ENCODE measurements at places on chromosomes 1 and 21. TPM values are rescaled to one million over a fixed set of nuclear protein-coding genes. Genes with fewer than 3 reads are reported as not detected.

- DNase-seq: no peak
Measured at GRCh38 chr1:110215621-110216515, 5.8 kb downstream of the KCNC4 start.

- no peak for DNase-seq
Measured at GRCh38 chr1:49060766-49061165, 284.1 kb upstream of the BEND5 start.

GRCh38 chr1:75861831-75862230 lies 65.1 kb downstream of the MSH4 start:
- DNase-seq: no peak

- DNase-seq: no peak
Measured at GRCh38 chr1:78387201-78387600, 103.6 kb upstream of the PTGFR start.

- no peak for DNase-seq
Measured at GRCh38 chr1:240833075-240833474, 221.1 kb upstream of the GREM2 start.

- DNase-seq: no peak
Measured at GRCh38 chr1:2475571-2475970, 518 bp upstream of the PLCH2 start.

DNA sequence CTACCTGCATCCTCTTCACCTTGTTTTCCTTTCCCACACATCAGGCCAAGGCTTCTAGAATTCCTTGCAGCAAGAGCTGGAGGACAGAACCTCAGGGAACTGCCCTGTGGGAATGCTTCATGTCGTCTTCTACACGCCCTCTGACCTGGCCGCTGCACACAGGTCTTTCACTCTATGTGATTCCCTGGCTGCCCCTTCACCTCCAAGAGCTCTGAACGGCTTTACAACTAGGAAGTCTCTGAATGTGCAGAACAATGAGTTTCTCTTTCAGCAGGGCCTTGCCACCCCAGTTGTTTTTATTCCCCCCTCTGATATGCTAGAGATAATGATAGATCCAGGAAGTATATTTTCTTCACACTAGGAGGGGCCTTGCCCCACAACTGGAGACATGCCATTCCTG lies 142.6 kb downstream of the CLIC6 start:
- DNase-seq: no peak

DNA sequence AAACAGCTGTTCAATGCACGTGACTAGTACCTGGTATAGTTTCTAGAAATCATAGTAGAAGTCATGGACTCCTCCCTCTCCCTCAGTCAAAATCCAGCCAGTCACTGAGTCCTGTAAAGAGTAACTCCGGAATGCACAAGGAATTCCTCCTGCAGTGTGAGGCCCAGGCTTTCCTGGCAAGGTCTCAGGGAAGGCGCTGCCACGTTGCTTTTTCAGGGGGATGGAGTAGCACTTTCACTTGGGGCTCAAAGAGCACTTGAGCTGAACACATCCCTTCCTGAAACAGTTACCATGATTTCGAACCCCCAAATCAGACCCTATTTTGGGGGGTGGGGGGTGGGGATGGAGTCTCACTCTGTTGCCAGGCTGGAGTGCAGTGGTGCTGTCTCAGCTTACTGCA lies 26.4 kb upstream of the LRRC8D start:
- no peak for DNase-seq

DNA sequence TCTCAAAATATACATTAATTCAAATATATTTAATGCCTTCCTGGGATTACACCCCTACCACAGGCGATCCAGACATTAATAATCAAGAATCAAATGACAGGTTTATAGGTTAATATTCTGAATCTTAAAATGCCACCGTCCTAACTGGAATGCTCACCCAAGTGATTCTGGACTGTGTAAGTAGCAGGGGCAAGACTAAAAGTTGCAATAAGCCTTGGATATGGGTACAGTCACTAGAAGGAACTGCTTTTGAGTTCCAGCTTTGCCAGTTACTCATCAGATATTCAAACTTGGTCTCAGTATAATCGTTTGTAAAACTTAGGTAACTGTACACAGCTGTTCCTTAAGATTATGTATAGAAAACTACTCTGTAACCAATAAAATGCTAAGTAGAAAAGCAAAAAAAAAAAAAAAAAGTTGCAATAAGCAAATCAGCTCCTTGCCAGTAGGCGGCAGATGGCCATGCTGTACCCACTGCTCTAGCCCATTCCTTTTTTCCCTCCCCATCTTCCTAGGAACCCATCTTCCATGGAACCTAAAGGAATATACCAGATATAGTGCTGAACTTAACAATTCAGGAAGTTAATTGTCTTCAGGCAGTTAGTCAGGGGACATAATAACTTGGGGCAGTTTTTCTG lies 10.5 kb downstream of the RO60 start:
- DNase-seq: peak; percentile 31

- peak; percentile 74 for DNase-seq
Measured at GRCh38 chr1:26768755-26769154, 19.0 kb upstream of the PIGV start.

- no peak for DNase-seq
Measured at GRCh38 chr1:162391790-162392563, 10.4 kb downstream of the C1orf226 start.

DNA sequence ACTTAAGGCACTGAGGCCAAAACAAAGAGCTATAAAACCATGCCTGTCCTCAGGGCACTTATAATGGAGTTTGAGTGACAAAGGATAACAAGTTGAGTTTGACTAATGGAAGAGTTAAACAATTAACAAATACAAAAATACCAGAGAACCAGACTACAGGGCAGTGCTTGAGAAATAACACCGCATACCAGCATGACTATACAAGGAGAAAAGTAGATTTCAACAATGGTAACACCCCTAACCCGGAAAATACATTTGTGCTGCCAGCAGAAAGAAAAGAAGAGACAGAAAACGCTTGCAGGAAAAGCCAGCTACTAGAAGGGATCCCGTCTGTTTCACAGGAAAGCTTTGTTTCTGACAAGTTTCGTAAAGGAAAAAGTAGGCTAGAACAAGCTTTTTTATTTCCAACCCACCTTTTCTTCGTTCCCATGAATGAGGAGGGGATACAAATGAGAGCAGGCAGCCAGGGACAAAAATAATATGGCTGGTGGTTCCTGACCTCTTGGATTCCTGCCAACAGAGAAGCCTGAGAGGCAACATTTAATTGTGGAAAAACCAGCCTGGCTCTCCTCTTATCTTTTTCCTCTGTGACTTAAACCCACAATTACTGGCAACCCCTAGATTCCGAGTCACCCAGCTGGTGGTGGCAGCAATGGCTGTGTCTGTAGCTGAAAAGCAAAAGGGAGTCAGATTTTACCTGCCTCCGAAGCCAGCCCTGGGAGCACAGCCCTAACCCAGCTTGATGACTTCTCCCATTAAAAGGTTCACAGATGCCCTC lies 56.5 kb downstream of the WLS start:
- no peak for DNase-seq

DNA sequence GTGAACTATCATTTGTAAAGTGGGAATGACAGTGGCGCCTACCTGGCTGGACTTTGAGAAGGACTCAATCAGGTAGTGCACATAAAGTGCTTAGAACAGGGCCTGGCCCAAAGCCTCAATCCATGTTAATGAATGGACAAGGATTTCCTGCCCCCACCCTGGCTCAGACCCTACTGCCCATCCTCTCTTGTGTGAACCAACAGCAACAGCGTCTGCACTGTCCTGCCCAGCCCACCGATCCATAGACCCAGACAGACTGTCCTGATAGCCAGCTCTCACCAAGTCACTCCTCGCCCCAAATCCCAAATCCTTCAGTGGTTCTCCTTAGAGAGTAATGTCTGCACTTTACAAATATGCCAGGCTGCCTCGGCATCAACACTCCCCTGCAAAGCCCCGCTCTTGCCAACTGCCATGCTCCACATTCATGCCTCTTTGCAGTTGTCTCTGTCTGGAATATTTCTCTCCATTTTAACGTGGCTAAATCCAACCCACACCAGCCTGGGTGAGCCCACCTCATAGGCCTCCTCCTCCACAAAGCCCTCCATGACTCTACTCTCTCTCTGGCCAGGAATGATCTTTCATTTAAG lies 157.6 kb upstream of the EDN2 start:
- DNase-seq: no peak

DNA sequence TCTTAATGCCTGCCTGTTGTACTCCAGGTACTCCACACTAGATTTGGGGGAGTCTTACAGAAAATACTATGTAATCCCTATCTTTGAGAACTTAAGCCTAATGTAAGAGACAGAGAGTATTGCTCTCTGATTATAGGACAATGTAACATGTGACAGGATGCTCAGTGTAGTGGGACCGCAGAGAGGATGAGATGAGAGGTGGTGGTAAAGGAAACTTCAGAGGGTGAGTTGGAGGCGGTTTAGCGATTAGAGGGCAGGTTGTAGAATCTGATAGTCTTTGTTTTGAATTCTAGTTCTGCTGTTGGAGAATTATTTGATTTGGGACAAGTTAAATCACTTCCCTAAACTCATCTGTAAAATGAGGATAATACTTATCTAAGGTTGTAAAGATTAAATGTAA lies 5.4 kb downstream of the SOAT1 start:
- no peak for DNase-seq

DNA sequence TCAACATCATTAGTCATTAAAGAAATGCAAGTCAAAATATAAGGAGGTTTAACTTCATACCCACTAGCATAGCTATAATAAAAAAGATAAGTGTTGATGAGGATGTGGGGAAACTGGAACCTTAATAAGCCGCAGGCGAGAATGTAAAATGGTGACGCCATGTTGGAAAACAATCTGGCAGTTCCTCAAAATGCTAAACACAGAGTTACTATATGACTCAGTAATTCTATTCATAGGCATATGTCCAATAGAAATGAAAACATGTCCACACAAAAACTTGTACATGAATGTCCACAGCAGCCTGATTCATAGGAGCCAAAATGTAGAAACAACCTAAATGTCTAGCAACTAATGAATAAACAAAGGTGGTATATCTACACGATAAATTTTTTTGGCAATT lies 23.2 kb downstream of the DDX59 start:
- DNase-seq: no peak

- DNase-seq: no peak
Measured at GRCh38 chr1:101993710-101994109, 3.0 kb downstream of the OLFM3 start.

The CPT2 gene
- 12.6 TPM for total RNA-seq

The MAP3K7CL gene
- 2.0 TPM for total RNA-seq

The SPRR1A gene
- not detected for total RNA-seq

The PCAT6 gene
- total RNA-seq: not detected

The ZC3H12A gene
- total RNA-seq: 4.2 TPM

The TSPAN2 gene
- 6.0 TPM for total RNA-seq

All from Caki2 (cell line).